Hematopoietic multipotent progenitor cell treated with erythropoietin and hydrocortisone succinate and interleukin-3 and kit ligand, for 4 days (in vitro differentiated cells): ENCODE measurements at places on chromosomes 6 and 20.

- DNase-seq = no peak
Measured at GRCh38 chr6:35377002-35377401, 34.6 kb downstream of the PPARD start.

GRCh38 chr6:107665382-107665781 is 158.7 kb downstream of the SCML4 start:
- no peak for DNase-seq

DNA sequence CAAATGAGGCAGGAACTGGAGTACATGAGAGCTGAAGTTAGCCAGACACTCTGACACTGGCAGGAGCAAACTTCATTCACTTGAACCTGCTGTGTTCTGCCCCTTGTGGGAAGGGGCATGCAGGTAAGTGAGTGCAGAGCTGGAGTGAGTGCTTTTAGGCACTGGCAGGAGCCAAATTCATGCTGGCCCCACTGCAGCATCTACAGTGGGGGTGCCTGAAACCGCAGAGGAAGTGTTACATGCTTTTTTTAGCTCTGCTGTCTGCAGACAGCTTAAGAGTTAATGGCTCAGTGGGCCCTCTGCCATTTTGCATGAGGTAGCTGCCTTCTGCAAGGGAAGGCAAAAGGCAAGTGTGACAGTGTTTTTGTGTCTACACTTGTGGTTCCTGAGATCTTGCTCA is 167.9 kb upstream of the SYNCRIP start:
- no peak for DNase-seq

DNA sequence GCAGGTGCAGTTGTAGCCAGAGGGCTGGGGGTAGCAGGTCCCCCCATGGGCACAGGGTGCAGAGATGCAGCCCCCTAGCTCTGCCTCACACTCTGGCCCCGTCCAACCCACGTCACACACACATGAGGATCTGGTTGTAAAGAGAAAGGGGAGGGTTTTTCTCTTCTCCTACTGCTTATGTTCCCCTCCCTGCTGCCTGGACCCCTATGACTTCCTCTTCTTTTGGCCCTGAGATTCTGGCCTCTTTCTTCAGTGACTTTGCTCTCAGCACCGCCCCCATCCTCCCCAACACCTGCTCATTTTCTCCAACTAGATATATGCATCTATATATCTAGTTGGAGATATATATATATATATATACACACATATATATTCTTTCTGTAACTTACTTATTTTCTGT is 9.7 kb downstream of the NOTCH4 start:
- peak; percentile 34 for DNase-seq

DNA sequence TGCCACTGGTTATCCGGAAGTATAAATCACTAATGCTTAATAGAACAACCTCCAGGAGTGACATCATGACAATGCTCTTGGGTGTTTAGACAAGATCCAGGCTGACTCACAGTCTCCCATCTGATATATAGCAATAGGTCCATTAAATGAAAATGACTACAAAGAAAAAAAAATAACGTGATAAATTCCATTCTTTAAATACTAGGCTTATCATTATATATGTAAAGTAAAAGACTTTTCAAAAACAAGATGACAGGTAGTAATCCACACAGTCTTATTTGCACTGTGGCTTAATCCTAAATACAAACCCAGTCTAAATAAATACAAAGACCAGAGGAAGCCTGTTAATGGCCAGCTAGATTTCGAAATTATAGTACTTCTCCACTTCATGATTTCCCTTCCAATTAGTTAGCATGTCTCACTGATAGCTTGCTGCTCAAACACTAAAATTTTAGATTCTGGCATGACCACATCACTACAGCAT is 149.1 kb upstream of the BEND3 start:
- DNase-seq = no peak

- DNase-seq = peak; percentile 24
Measured at GRCh38 chr6:63553208-63553607, 19.1 kb upstream of the LOC128125822 start.

GRCh38 chr6:135071541-135071940 is 16.9 kb upstream of the HBS1L start:
- no peak for DNase-seq

GRCh38 chr20:258269-258858 is 840 bp downstream of the DEFB132 start:
- no peak for DNase-seq

DNA sequence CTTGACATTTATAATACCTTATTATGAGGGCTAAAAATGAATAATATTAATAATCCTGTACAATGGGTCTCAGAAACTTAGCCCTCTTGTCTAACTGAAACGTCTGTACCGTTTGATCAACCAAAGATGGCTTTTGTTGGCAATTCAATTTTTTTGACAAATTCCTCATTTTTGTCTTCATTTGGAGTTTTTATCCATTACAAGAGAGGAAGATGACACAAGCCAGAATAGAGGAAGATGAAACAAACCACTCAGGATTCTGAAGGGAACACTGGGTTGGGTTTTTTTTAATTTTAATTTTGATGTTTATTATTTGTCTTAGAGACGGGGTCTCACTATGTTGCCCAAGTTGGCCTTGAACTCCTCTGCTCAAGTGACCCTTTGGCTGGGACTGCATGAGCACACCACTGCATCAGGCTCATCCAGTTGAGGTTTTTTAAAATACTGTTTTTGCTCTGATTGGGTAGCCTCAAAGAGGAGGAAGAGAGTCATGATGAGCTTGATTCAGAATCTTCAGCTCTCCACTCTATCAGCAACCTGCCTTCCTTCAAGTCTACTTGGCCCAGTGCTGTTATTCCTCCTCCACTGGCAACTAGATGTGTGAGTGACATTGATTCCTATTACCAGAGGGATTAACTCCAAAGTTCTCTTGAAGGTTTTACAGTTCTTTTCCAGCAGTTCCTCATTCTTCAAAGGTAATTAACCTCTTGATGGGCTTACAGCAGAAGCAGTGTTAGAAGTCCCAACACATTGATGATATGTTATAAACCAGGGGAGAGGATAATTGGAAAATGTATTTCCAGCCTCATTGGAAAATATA is 71.3 kb downstream of the ATXN1 start:
- DNase-seq = no peak

DNA sequence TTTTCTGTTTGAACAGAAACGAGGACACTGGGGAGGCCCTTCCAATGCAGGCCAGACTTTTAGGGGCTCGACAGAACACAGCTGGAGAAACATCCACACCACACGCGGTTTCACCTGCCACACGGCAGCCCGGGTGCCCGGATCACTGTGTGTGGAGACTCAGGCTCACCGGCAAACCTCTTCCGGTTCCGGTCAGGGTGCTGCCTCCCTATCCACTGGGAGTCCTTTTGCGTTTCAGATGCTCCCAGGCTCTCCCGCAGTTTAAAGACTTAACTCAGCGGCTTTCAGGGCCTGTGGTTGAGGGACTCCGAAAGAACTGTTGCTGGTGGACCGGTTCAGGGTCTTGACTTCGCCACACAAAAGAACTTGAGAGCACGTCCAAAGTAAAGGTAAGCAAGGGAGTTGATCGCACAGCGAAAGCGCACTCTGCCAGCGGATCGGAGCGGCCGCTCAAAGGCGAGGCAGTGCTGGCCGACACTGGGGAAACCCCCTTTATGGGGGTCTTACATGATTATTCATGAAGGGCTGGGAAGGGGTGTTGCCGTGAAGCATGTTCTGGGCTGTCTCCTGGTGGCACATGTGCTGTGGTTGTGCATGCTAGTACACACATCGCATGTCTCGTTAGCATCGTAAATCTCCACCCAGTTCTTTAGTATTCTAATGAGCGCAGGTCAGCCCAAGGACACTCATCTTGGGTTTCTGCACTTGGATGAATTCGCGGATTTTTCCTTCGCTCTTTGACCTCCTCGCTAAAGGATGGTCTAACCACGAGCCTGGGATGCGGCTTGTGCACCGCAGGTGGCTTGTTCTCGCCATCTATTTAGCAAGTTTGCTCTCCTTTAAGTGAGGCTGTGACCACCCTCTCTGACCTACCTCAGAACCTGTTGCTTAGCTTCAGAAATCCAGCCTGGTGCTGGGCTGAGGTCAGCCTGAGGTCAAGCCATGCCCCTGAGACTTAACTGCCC is 180.3 kb downstream of the CDH26 start:
- DNase-seq = peak; percentile 81

- DNase-seq = no peak
Measured at GRCh38 chr6:2035826-2036709, 209.3 kb downstream of the GMDS start.

DNA sequence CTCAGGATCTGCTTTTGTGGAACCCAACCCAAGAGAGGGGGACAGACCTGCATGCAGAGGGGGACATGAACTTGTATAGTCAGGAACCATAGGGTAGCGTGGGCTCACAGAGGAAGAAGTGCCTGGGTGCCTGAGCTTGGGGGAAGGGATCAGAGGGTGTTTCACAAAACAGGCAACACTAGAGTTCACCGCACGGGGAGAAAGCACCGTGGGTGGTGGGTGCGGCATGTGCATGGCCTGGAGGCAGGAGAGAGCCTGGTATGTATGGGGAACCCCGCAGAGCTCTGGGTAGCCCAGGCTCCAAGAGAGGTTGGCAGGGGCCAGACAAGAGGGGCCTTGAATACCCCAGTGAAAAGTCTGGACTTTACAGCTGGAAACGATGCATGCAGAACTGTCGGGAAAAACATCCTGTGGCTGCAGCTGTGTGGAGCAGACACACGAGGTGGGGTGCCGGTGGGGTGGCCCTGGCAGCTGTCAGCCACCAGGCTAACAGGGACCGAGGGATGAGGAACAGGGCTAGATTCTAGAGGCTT is 6.7 kb upstream of the EMILIN3 start:
- no peak for DNase-seq

GRCh38 chr6:35993150-35993549 is 31.3 kb downstream of the SLC26A8 start:
- no peak for DNase-seq

DNA sequence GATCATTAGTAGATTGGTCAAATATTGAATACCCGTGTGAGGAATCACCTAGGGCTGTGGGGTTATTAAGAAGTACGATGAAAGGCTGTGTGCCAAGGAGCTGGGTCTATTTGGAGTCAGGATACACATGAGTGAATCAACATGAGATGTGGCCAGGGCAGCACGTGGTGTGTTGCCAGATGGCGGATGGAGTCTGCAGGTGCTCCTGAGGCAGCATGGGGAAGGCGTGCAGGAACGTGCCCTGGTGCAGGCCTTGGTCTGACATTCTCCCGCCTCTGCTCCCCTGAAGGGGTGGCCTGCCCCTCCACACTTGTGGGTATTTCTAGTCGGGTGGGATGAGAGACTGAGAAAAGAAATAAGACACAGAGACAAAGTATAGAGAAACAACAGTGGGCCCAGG is 39.0 kb upstream of the SLC22A1 start:
- DNase-seq = no peak

DNA sequence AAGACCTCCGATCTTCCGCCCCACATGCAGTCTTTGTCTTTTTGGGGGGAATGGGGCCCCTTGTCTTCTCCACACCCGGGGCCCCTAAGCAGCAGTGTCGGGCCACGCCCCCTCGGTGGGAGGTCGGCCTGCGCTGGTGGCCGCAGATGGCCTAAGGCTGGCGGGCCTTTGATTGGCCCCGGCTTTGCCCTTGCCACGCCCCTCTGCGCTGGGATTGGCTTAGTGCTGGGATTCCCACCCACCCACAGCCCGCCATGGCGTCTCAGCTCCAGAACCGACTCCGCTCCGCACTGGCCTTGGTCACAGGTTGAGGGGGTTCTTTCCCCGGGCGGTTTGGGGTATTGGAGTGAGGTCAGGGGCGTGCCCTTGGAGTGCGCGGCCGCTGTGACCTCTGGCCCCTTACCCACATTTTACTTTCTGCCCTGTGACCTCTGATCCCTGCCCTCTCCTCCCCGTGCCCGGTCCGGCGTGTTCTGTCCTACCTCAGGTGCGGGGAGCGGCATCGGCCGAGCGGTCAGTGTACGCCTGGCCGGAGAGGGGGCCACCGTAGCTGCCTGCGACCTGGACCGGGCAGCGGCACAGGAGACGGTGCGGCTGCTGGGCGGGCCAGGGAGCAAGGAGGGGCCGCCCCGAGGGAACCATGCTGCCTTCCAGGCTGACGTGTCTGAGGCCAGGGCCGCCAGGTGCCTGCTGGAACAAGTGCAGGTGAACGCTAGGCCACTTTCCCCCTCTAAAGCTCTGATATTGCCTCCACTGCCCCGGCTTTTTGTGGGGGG is at the start of gene HSD17B8:
Gene HSD17B8, plus strand, starts transcription at position 241 of the 776 bp plus-strand sequence. Its CDS starts 14 bp downstream, at position 255.
- peak; percentile 98 for DNase-seq

DNA sequence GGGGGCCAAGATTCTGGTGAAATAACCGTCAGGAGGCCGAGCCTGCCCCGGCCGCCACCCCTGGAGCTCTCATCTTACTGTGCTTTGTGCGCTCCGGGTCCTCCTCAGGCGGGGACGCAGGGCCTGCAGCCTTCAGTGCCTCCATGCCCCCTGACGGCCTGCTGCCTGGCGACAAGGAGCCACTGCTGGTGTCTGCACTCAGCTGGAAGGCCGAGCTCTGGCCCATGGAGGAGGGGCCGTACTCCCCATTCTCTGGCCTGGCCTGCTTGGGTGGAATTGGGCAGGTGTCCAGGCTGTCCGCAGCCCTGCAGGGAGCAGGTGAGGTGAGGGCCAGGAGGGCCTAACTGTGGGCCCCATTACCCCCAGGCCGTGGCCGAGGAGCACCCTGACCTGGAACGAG is 5.3 kb downstream of the ZNF512B start:
- no peak for DNase-seq

GRCh38 chr20:55174172-55174571 is 698.8 kb downstream of the DOK5 start:
- DNase-seq = no peak

- no peak for DNase-seq
Measured at GRCh38 chr6:20839630-20840029, 305.4 kb downstream of the CDKAL1 start.

DNA sequence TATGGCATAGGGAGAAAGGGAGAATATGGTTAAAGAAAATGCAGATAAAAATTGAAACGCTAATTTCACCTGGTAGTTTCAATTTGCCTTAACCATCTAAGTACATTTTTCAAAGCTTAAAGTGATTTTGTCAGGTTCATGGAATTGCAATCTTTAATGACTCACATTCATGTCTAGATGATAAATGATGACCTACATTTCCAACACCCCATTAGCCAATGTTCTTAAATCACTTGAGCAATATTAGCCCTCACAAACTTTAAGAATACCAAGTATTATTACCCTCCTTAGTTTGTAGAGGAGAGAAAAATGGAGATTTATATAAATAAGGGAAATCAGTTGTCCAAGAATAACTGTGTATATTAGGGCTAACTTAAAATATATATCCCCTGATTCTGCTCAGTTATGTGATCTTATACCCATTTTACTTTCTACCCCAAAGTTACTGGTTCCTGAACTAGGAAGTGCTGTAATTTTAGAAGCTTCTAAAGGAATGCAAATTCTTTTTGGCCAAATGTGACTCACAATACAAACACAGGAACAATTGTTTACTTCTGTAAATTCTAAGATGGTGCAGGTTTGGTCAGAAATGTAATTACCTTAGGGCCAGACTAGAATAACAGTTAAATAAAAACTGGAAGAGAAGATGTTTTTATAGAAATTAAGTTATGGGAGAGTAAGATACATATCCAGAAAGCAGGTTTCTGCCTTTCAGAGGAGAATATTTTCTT is 34.5 kb downstream of the TPBG start:
- no peak for DNase-seq

DNA sequence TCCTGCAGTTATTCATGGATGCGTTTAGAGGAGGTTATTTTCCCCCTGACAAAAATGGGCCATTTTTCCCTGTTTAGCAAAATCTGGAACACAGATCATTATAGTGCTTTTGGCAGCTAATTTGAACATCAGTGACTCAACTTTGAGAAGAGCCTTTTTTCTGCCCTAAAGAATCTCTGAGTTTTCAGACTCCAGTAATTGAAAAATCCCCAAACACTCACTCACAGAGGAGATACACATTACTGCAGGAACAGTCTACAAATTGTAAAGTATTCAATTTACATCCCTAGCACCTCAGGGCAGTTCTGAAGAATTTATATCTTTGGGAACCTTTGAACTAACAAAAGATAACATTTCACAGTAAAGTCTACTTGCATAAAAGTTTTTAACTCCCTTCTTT is 966.6 kb upstream of the SLC35B3 start:
- no peak for DNase-seq
